Stimulated activated CD4-positive, alpha-beta T cell treated with anti-CD3 and anti-CD28 coated beads, Interleukin-1b, Interleukin-23, amount 100 ng/mL, for 1 hour (primary cell): ENCODE measurements at places on chromosomes 11 and 22.
A peak's percentile ranks its signal among the peaks of the same experiment; 100 is the strongest.

GRCh38 chr11:5288108-5288905 lies 13.4 kb downstream of the OR51B4 start:
- no peak for DNase-seq

- DNase-seq, result peak; percentile 66
These were observed at the start of gene SWAP70 for GRCh38 chr11:9663699-9664275. TSS of gene SWAP70 (plus strand) at chr11:9664077. CDS start at chr11:9664180, 103 bp downstream.

DNA sequence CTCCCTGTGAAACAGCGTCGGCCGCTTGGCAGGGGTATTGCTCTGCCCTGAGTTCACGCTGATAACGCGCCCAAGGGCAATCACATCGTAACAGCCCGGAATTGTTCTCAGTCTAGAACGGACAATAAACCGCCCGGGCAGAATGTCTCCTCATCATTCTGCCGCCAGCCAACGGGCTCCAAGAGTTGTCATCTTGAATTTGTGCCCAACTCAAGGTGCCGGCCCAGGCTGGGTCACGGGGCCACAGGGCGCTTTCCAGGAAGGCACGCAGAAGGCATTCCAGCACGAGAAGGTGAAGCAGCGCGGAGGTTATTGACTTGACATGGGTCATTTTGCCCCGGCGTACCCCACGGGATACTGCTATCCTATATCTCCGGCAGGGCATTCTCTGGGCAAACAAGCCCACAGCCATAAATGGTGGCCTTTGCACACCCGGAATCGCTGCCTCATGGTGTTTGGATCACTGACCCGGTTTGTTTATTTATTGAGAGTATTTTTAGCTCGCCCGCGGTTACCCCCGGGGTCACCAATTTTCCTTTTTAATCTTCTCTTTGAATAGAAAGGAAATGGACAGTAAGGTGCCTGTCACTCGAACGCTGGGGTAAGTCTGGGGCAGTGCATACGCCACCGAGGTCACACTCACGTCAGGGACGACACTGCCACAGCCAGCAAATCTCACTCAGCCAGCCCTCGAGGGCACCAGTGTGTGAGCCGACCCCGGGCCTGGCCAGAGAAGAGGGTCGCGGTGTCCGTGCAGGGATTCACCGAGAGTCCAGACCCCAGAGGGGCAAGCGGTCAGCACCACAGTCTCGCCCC lies 72.4 kb upstream of the FGF3 start:
- no peak for DNase-seq

GRCh38 chr22:50101870-50102565 lies 12.2 kb downstream of the MOV10L1 start:
- no peak for DNase-seq

DNA sequence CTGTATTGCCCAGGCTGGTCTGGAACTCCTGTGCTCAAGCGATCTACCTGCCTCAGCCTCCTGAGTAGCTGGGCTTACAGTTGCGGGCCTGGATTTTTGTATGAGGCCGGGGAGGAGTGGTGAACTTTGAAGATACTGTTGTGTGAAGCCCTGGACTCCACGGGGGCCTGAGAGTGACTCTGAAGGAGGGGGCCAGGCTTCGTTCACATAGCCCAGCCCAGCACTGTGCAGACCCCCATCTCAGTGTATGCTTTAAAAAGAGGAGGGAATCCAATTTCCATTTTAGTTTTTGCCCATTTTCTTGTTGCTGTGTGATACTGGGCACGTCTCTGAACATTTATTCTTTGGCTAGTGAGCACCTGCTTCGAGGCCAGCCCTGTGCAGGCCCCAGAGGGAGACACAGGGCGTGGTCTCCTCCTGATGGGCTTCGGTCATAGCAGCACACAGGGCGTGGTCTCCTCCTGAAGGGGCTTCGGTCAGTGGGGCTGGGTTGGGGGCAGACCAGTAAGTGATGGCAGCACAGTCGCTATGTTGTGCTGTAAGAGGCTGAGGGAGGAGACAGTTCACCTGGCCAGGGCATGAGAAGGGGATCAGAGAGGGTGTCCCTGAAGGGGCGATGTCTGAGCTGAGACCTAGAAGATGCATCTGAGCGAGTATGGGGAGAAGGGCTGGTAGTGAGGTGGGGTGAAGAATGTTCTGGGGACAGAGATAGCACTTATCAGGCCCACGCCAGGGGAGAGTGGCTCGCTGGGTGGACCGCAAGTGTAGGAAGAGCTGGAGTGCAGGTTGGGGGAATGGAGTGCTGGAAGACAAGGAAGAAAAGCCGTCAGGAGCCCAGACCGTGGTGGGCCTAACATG lies 14.0 kb downstream of the SAMM50 start:
- no peak for DNase-seq

DNA sequence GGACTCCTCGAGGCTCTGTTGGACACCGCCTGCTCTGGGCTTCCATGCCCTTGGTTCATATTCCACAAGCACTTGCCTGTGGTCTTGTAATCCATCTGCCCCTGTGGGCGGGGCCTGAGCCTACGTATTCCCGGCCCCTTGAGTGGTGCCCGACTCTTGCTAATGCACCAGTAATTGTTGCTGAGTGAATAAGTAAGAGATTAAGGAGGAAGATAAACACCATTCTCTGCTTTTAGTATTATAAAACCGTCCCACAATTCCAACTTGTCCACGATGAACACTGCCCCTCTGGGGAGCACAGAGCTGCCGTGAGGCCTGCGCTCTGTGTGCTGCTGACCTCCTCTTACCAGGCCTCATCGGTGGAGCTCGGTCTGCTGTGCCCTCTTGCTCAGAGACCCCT lies 50.3 kb downstream of the MICAL2 start:
- DNase-seq, result no peak

- no peak for DNase-seq
These were observed 2.5 kb downstream of the KCNJ4 start for GRCh38 chr22:38452373-38453065.

DNA sequence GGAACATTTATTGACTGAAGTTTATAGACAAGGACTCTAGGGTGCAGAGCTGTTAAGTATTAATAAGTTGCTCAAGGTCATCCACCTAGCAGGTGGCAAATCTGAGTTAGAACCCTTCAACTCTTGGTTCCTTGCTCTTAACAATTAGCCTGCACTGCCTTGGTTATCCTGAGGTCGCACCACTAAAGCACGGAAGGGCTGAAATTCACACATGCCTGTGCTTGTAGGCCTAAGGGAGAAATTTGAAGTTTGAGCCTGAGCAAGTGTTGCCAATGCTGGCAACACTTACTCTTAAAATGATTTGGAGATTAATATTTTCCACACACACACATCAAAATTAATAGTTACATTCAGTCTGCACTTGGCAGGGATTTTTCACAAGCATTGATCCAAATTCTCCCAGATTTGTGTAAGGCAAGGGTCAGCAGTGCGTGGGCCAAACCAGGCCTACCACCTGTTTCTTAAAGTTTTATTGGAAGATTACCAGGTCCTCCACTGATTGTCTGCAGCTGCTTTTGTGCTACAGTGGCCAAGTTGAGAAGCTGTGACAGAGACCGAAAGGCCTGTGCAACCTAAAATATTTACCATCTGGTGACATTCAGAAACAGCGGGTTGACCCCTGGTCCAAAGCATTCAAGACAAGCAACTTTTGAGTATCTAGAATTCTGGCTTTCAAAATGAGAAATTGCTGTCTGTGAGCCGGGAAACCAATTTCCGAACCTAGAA lies 16.3 kb downstream of the APOL5 start:
- DNase-seq, result no peak

DNA sequence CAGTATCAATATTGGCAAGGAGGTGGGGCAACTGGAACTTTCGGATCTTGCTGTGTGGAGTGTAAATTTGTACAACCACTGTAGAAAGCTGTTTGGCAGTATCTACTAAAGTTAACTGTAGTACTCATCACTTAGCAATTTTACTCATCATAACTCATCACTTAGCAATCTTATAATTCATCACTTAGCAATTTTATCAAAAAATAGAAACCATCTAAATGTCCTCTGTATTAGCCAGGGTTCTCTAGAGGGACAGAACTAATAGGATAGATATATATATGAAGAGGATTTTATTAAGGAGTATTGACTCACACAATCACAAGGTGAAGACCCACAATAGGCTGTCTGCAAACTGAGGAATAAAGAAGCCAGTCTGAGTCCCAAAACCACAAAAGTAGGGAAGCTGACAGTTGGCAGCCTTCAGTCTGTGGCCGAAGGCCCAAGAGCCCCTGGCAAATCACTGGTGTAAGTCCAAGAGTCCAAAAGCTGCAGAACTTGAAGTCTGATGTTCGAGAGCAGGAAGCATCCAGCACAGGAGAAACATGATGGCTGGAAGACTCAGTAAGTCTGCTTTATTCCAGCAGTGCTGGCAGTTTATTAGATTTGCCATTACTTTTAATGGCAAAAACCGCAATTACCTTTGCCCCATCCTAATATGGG lies 92.9 kb upstream of the USP47 start:
- DNase-seq, result no peak

DNA sequence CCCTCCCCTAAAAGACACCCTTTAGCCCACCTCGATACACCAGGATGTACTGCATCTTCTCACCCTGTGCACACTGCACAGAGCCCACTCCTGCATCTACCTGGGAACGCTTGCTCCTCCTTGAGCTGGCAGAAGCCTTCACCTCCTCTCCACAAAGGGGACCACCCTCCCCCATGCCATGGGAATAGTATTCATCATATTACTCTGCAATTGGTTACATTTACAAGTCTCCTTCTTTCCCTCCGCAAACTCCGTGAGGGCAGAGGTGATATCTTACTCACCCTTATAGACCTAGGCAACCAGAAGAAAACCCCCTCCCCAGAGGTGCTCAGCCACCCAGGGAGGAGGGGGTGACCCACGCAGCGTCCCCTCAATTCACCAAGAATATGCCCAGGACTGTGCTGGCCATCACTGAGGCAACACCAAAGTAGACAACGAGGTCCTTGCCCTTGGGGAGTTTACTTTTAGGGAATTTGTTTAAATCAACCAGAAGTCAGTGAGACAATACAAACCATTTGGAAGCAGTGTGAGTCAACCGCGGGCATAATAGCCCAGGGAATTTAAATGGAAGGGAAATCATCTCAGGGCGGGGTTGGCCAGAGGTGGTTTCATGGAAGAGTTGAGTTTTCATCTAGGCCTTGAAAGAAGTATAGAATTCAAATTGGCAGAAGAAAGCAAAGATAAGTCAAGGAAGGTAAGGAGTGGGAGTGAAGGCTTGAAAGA lies 214.5 kb downstream of the BARX2 start:
- DNase-seq, result no peak

DNA sequence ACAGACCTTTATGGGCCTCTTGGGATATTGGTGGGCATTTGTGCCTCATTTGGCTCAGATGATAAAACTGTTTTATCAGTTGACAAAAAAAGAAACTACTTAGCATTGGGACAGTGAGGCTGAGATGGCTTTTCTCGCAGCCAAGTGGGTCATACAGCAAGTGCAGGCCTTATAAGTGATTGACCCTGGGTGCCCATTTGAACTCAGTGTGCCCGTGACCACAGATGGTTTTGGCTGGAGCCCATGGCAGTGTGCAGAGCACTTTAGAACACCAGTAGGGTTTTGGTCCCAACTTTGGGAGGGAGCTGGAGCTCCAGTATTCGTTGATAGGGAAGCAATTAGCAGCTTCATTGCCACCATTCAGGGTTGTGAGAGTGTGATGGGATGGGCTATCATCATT lies 404.5 kb upstream of the LARGE1 start:
- no peak for DNase-seq

GRCh38 chr11:118842369-118842768 lies 41.3 kb upstream of the CXCR5 start:
- no peak for DNase-seq

DNA sequence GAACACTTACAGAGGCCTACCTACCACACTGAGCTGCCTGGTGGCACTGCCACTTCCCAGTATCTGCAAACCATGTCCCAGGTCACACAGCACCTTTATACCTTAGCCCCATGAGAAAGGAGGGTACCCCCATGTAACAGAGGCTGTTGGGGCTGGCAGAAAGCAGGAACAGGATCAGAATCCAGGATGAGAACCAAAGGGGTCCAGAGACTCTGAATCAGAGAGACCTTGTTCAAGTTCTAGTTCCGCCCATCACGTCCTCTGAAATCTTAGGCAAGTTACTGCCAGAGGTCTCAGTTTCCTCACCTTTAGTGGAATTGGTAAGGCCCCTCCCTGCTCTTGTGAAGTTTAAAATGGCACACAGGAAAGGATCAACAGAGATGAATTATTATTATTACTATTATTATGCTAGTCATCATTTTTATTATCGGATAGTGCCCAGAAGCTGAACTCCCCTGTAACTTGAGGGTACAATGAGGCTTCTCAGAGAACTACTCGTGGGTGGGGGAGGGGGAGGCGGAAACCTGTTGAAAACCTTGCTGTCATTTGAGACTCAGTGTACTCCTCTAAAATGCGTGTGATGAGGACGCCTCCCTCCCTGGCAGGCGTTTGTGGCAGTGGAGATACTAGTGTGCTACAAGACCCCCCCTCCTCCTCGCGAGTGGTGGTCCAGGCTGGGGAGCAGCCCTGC lies 9.3 kb downstream of the SELENOM start:
- DNase-seq, result no peak

DNA sequence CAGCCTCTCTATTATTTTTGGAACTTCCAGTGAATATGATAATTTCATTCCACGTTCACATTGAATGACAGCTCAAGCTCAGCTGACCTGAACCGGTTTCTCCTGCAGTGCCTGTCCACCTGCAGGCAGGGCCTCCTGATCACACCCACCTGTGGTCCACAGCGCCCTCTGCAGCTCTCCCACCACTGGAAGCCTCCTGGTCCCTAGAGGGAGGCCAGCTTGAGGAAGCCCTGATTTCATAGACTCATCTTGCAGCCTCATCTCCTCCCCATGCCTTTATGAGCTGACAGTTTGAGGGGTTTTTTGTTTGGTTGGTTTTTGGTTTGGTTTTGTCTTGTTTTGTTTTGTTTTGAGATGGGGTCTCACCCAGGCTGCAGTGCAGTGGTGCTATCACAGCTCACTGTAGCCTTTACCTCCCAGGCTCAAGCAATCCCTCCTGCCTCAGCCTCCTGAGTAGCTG lies 29.9 kb upstream of the MALAT1 start:
- no peak for DNase-seq

DNA sequence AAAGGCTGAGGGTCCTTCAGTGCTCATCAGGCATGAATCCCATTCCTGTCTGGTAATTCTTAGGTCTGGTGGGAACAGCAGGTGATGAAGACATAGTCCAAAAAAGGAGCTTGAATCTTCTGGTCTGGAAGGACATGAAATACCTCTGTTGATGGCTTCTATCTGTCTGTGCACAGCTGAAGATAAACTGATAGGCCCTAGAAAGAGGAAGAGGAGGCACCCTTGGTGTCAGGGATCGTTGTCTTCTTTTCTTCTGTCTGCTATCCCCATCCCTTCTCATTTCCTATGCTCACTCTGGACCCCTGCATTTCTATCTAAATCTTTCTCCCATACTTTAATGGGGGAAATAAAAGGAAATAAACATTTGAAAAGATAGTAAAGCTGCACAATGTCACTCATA lies 9.4 kb downstream of the AGBL2 start:
- no peak for DNase-seq

GRCh38 chr11:46352063-46352841 lies 5.0 kb downstream of the DGKZ start:
- peak; percentile 63 for DNase-seq

GRCh38 chr11:82080160-82080559 lies 653.5 kb downstream of the FAM181B start:
- DNase-seq, result no peak

- DNase-seq, result no peak
These were observed 32.2 kb upstream of the DEPDC7 start for GRCh38 chr11:32983506-32983905.
